EH (cell line): ENCODE measurements at places on chromosomes 2 and 18.

DNA sequence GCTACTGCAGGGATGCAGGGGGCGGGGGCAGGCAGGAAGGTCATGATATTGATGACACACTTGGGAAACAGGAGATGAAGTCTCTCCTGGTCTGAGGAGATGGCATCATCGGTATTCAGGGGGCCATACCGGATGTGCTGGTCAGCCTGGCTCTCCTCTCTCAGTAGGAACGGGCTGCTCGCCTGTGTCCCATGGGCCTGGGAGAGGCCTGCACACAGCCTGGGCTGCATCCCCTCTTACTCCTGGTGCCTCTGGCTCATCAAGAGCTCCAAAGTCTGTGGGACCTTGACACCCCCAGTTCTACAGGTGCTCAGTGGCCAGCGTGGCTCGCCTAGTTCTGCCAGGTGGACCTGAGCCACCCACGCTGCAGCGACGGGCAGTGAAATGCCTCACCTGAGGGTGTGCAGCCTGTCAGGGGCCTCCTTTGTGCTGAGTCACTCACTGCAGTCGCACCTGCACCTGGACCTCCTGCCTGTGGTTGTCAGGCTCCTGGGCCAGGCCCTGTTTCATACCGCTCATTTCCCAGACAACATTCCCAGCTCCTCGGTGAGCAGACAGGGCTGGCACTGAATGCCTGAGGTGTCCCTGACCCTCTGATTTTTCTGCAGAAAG lies 18.6 kb upstream of the CNDP1 start:
- no peak for DNase-seq

DNA sequence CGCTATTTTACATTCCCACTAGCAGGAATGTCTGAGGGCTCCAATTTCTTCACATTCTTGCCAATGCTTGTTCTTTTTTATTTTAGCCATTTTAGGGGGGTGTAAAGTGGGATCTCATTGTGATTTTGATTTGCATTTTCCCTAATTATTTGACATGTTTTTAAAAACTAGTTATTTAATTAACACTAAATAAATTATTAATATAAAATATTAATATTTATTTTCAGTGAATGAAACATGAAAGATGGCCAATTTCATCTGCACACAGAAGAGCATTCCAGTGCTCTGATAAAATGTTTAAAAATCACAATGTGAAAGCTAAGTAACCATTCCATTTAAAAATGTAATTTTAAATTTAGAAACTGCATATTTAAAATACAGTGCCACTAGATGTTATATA lies 322.2 kb upstream of the ZNF521 start:
- no peak for DNase-seq

GRCh38 chr2:215882689-215883088 lies 130.7 kb downstream of the MREG start:
- peak; percentile 59 for DNase-seq

- no peak for DNase-seq
Observed at GRCh38 chr2:30371028-30371689, 75.9 kb upstream of the LCLAT1 start.

DNA sequence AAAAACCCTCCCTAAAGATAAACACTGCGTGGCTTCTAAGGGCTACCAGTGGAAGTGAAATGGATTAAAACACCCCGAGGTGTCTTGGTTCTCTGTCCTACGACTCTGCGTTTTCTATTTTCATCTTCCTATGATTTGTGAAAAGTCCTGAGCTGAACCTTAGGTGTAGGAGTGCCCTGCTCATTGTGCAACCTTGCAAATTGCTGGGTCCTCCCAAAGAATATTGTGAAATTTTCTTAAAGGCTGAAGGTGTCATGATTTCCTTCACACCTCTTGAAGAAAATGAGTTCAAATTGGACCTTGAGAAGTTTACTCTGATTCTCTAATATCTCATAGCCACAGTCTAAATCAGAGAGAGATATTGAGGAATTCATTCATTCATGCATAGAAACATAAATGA lies 1.8 kb upstream of the SLC19A3 start:
- no peak for DNase-seq

- DNase-seq: no peak
Observed at GRCh38 chr2:205848601-205849000, 166.3 kb downstream of the NRP2 start.

GRCh38 chr2:240565333-240566202 lies 2.7 kb upstream of the RNPEPL1 start:
- DNase-seq: peak; percentile 87

- DNase-seq: no peak
Observed at GRCh38 chr18:79642626-79643025, 37.0 kb upstream of the CTDP1 start.

DNA sequence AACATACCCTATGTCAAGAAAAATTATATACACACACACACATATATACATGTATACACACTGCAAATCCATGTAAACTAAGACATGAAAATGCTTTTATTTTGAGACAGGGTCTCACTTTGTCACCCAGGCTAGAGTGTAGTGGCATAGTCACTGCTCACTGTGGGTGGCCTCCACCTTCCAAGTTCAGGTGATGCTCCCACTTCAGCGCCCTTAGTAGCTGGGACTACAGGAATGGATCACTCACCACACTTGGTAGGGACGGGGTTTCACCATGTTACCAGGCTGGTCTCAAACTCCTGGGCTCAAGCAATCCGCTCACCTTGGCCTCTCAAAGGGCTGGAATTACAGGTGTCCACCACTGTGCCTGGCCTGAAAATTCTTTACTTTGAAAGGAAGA lies 617.6 kb downstream of the NYAP2 start:
- no peak for DNase-seq

DNA sequence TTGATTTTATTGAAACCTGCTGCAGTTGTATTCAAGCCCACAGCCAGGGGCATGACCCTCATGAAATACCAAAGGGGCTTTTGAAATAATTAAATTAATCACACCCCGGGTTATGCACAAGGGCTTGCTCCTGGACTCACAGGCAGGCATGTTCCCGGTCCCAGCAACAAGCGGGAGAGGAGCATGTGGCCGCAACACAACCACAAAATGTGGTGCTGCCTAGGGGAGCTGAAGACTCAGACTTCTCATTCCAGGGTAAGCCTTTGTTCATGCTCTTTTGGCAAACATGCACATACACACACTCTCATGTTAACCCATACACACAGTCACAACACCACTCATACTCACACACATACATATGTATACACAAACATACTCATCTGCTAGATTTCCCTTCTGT lies 233.7 kb upstream of the SMAD2 start:
- DNase-seq: no peak

DNA sequence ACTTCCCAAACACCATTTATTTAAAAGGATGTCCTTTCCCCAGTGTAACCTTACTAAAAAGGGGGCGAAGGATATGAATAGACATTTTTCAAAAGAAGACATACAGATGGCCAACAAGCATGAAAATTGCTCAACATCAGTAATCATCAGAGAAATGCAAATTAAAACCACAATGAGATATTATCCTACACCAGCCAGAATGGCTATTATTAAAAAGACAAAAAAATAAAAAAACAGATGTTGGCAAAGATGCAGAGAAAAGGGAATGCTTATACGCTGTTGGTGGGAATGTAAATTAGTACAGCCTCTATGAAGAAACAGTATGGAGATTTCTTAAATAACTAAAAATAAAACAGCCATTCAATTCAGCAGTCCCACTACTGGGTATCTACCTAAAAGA lies 142.3 kb upstream of the NT5C1B start:
- no peak for DNase-seq
